Common myeloid progenitor, CD34-positive (primary cell): ENCODE measurements at places on chromosomes 6 and 20.
A peak's percentile ranks its signal among the peaks of the same experiment; 100 is the strongest.

DNA sequence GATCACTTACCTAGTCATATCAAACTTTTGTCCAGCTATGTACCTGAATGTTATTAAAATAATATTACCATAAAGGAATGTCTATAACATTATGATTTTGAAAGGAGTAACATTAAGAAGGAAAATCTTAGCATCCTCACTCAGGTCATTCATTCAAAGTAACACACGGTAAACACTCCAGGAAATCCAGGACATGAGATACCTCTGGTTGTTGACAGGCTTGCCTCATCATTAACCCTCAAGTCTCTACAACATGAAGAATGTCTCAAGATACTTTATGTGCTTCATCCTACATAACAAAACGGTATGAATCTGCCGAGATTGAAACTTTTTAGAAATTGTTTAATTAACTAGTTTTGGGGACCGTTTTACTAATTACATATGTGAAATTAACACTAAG, 690 bp upstream of the FILIP1 start:
- no peak for DNase-seq

DNA sequence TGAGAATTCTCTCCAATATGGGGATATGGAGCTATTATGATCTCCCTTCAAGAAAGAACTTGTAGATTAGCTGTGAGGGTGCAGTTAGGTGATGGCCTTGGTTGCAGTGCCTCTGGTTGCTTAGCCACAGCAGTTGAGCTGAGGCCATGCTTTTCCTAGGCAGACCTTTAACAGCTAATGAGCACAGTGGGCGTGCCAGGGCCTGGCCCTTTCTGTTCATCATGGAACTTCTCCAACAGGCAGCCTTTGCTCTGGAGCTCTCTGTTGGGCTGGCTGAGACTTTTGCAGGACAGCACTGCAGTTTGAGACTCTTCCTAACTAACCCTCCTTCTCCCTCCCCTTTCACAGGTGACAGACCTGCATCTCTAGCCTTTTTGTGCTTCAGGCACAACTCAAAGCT, 39.7 kb upstream of the TMEM170B start:
- DNase-seq = no peak

DNA sequence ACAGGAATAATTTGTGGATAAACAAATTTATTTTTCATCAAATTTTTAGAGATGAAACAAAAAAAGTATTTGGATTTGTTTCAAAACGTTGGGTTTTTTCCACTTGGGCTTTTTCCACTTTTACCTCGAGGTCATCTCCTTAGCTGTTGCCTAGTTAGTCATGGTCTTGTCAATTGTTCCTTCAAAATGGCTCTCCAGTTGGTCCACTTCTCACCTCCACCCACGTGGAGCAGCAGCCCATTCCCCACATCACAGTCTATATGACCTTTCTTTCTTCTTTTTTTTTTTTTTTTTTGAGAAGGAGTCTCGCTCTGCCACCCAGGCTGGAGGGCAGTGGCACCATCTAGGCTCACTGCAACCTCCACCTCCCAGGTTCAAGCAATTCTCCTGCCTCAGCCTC, 6.7 kb upstream of the SLC4A11 start:
- DNase-seq = no peak

- no peak for DNase-seq
These were observed 14.7 kb upstream of the RAB22A start for GRCh38 chr20:58294497-58295455.

DNA sequence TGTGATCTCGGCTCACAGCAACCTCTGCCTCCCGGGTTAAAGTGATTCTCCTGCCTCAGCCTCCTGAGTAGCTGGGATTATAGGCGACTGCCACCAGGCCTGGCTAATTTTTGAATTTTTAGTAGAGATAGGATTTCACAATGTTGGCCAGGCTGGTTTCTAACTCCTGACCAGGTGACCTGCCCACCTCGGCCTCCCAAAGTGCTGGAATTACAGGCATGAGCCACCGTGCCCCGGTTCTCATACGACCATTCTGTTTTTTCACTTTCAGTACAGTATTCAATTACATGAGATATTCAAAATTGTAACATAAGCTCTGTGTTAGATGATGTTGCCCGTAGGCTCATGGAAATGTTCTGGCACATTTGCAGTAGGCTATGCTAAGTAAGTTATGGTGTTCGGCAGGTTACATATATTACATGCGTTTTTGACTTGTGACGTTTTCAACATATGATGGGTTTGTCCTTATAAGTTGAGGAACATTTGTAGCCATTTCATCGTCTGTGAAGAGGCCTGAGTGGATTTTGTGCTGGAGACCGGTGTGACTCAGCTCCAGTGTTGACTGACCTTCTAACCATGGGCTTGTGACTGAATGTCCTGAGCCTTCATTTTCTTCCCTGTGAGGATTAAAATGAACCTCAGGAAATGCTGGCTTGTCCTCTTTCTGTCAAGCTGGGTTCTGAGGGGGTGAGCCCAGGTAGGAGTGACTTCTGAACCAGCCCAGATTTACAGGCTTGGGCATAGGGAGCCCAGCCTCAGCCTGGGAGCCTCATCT, 12.2 kb downstream of the PPARD start:
- no peak for DNase-seq

GRCh38 chr20:56411759-56412472, at the start of gene CASS4:
Gene CASS4 (plus strand): TSS chr20:56412260. CDS start chr20:56412459, 199 bp downstream.
- DNase-seq = peak; percentile 83

GRCh38 chr6:18276610-18277236, 12.4 kb upstream of the DEK start:
- peak; percentile 46 for DNase-seq

- no peak for DNase-seq
These were observed 40.1 kb upstream of the PTCHD4 start for GRCh38 chr6:48151142-48151541.

DNA sequence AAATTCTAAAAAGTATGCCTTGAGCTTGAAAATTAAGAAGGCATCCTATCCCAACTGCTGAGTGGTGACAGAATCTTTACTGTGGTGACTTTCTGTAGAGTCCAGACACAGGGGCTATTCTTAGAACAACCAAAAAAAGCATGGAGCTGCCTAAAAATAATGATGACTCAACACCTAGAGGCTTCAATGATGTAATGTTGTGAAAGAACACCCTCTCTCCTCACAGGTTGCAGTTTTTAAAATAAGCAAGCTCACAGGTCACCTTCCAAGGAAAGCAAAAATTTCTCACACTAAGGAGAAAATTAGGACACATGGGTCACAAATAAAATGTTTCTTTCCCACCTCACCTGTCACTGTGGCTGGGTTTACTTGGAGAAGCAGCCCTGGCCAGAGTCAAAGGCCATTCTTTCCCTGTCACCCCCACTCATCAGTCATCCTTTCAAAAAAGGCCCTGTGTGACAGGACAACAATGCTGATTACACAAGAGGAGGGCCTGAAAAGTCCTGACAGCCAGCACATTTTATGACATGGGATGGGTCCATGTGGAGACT, 53.5 kb downstream of the RCAN2 start:
- DNase-seq = no peak

GRCh38 chr6:120545353-120545752, 788.9 kb downstream of the TBC1D32 start:
- DNase-seq = no peak

DNA sequence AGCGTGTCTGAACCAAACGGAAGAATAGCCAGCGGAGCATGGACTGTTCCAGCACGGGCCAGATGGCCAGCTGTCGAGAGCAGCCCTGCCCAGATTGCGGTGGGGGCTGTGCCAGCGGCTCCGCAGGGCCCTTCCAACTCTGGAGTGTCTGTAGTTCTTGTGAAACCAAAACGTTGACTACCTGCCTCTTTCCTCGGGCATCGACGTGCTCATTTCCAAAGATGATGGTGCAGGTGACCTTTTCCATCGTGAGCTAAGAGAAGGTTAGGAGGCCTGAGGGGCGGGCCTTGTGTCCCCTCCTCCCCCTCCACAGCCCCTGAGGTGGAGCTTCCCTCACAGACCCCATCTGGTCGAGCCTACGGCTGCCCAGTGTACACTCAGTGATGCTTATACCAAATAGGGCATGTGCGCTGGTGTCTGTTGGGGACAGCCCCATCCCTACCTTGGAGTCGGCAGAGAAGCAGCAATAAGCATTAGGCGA, 12.9 kb upstream of the C20orf144 start:
- no peak for DNase-seq

DNA sequence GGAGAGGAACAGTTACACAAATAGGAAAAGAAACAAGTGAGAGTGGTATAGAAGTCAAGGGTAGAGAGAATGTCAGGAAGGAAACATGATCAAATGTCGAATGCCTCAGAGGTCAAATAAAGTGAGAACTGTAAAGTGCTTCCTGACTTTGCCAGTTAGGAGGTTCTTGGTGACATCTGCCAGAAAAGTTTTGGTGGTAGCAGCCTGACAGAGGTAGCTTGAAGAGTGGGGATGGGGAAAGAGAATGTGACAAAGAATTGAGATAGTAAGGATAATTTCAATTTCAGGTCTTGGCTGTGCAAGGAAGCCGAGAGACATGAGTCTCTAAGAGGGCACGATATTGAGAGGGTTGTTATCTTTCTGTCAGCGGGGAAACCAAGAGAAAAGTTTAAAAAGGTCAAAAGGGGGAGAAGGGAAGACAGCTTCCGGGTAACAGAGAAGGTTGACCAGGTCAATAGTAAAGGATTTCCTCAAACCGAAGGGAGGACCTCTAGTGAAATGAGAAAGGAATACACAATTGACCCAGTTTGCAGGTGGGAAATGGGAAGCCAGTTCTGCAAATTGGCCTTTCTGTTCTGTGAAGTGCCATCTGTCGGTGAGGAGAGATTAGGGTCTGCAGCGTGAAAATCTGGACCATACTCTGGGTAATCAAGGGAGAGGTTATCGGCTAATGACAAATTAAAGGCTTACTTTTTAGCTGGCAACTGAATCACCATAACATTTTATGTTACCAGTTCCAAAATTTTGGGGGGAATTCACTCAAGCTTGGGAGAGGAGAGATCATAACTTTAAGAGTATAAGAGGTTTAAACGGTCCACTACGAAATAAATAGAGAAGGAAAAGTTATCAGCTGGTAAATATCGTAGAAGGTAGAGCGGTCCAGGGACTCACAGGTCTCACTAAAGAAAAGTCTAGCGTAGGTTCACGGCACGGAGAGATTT, 973 bp upstream of the BRD2 start:
- DNase-seq = peak; percentile 75

DNA sequence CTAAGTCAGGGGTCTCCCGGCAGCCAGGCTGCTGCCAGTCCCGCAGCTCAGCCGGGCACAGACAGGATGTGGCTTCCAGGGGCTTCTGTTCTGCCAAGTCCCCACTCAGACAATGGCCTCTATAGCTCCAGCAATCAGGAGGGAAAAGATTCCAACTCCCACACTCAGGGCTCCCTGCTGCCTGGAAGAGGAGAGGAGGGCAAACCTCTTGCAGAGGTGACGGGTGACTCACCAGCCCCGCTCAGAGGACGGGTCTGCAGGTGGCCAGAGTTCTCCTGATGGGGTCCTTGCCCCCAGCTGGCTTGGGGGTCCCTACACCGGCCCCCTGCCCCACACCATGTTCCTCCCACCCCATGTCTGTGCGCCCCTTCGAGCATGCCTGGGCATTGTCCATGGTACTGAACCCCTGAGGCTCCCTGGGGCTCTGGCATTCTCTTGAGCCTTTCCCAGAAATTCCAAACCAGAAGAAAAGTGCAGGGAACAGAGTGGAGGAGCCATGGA, 32.6 kb downstream of the NTSR1 start:
- DNase-seq = no peak

GRCh38 chr6:12001004-12001705, 11.0 kb upstream of the HIVEP1 start:
- DNase-seq = no peak

DNA sequence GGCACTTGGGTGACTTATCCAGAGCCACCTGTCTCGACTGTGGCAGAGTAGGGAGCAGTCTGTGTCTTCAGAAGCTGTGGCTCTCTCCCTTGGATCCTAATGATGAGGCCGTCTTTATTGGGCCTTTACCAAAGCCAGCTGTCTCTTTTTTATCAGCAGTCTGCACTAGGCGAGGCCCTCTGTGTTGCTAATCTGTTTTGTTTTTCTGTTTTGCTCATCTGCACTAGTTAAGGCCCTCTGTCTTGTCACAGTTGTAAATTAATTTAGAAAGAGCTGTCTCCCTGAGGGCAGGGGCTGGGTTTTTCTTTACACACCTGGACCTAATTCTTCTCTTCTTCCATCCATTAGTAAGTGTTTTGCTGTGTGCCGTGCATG, 45.0 kb downstream of the CDS2 start:
- no peak for DNase-seq

- DNase-seq = peak; percentile 39
These were observed 82.4 kb downstream of the ZNF292 start for GRCh38 chr6:87237804-87238203.

DNA sequence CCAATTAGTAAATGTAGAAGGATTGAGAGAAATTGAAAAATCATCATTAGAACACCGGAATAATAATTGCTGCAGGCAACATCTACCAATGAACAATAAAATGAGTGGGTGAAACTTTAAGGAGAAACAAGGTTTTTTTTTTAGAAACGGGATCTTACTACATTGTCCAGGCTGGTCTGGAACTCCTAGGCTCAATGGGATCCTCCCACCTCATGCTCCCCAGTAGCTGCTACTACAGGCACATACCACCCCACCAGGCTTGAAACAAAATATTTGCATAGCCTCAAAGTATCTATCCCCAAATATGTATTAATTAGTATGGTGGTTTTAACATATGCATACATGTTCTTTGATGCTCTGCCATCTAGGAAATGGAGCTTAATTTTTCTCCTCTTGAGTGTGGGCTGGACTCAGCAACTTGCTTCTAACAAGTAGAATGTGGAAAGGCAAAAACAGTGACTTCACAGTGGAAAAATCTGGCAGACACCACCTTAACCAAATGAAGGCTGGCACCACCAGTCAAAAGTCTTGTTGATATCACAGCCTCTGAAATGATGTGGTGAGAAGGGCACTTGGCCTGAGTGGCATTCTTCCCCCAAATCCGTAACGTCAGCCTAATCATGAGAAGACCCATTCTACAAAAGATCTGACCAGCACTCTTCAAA, 12.1 kb downstream of the NRSN2 start:
- no peak for DNase-seq

- no peak for DNase-seq
These were observed 44.8 kb downstream of the FARS2 start for GRCh38 chr6:5305968-5306626.

GRCh38 chr6:127737768-127738167, 160.8 kb downstream of the C6orf58 start:
- no peak for DNase-seq

GRCh38 chr20:16423311-16424212, 149.7 kb downstream of the KIF16B start:
- no peak for DNase-seq

DNA sequence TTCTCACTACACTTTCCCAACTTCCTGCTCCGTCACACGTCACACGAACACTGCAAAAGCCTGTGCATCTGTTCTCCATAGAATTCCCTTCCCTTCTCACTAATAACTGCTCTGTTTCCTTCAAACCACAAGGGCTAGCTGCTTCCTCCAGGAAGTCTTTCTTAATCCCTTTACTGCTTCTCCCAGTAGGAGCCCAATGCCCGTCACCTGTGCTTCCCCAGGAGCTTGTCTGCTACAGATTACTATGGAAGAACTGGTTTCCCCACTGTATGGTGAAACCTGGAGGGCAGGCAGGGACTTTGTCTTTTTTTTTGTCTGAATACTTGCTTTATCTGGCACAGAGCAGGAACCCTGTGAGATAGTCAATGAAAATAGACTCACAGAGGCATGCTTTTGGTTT, 444.7 kb upstream of the MAP3K7 start:
- DNase-seq = no peak
